Lower lobe of right lung (tissue), 2 donors: ENCODE measurements at places on chromosomes 3 and 15. TPM values are rescaled to one million over a fixed set of nuclear protein-coding genes. Genes with fewer than 3 reads are reported as not detected.

DNA sequence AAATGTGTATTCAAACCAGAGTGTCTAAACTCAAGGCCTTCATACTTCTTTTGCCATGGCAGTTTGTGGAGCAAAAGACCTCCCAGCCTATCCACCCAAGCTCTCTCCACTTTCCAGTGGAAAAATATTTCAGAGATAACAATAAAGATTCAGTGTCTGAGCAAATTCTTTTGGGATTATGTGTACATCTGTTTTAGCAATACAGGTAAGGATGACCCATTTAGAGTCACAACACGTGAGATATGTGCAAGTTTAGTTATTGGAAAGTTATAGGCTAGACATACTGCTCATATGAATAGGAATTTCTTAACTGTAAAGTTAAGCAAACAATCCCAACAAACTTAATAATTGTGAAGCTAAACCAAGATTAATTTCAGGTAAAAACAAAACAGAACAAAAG is 174.5 kb upstream of the LRIG1 start:
- H3K4me3 ChIP-seq, result no peak overlapping the region
- no peaks in the 10 kb centered on the region for H3K36me3 ChIP-seq
- no peak overlapping the region for H3K27ac ChIP-seq
- no peak for DNase-seq

GRCh38 chr15:66774001-66774814 is 72.2 kb downstream of the SMAD6 start:
- H3K27ac ChIP-seq, result peak overlapping the region; percentile 44
- peak; percentile 88 for DNase-seq
- H3K36me3 ChIP-seq, result peaks cover 3% of the 10 kb centered on the region

DNA sequence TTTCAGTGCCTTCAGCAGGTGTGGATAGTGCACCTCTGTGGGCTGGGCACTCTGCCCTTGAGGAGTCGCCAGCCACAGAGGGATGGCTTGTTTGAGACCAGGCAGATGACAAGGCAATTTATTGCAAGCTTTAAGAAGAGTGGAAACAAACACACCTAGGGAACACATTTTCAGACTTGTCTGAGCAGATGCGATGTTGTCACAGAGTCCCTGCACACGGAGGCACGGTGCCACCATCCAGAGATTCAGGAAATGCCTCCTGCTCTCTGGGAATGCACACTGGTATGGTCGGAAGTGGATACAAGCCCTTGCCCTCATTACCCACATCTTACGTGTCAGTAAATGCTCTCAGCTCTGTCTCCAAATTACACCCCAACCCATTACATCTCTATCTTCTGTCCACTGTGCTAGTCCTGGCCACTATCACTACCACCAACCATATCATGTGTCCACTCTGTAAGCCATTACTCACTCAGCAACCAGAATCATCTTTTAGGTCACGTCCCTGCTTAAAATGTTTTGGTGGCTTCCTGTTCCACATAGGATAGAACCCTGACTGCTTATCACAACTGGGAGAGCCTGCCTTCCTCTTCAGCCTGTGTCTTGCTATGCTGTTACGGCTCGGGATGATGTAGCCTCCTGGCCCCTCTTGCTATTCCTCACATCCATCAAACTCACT is 196.9 kb downstream of the SLCO3A1 start:
- H3K4me3 ChIP-seq, result no peak overlapping the region
- H3K36me3 ChIP-seq, result no peaks in the 10 kb centered on the region
- peaks cover 12% of the 10 kb centered on the region for H3K4me1 ChIP-seq
- DNase-seq, result no peak

DNA sequence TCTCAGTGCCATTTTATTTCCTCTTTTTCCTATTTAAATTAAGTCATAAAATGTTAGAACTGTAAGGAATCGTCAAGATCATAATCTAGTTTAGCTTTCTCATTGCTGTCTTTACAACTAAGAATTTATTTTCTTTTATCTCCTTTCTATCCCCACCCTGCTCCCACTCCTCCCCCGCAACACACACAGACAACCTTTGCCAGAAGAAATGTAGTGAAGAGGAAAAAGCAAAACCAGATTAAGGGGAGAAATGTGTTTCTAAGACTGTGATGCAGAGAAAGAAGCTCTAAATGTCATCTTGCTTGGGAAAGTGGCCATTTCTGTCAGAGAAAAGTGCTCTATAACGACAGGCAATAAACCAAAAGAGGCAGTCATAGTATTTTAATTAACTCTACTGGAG is 78.3 kb upstream of the MLF1 start:
- H3K27me3 ChIP-seq, result no peaks in the 10 kb centered on the region
- H3K4me3 ChIP-seq, result no peak overlapping the region
- DNase-seq, result no peak
- H3K4me1 ChIP-seq, result no peaks in the 10 kb centered on the region

CPN2 gene
- total RNA-seq, result not detected

ARRDC4 gene
- total RNA-seq, result 52.8 TPM

LRTM1 gene
- not detected for total RNA-seq

ALG1L2 gene
- total RNA-seq, result 1.5 TPM

- H3K27ac ChIP-seq, result peak overlapping the region; percentile 33
- no peaks in the 10 kb centered on the region for H3K27me3 ChIP-seq
- peaks cover 9% of the 10 kb centered on the region for H3K36me3 ChIP-seq
Measured at GRCh38 chr3:152396867-152397266, 128.1 kb downstream of the MBNL1 start.

GRCh38 chr3:54053211-54053610 is 69.1 kb upstream of the CACNA2D3 start:
- H3K27me3 ChIP-seq, result no peaks in the 10 kb centered on the region
- DNase-seq, result peak; percentile 51
- no peaks in the 10 kb centered on the region for H3K36me3 ChIP-seq

- no peaks in the 10 kb centered on the region for H3K36me3 ChIP-seq
- H3K4me3 ChIP-seq, result no peak overlapping the region
- H3K27me3 ChIP-seq, result no peaks in the 10 kb centered on the region
- peak overlapping the region; percentile 82 for H3K27ac ChIP-seq
- DNase-seq, result no peak
Measured at GRCh38 chr15:98728811-98729160, 80.4 kb downstream of the IGF1R start.

- DNase-seq, result no peak
- H3K4me1 ChIP-seq, result peaks cover 7% of the 10 kb centered on the region
- no peak overlapping the region for H3K27ac ChIP-seq
- no peaks in the 10 kb centered on the region for H3K27me3 ChIP-seq
Measured at GRCh38 chr3:194322678-194323211, 28.4 kb downstream of the CPN2 start.

DNA sequence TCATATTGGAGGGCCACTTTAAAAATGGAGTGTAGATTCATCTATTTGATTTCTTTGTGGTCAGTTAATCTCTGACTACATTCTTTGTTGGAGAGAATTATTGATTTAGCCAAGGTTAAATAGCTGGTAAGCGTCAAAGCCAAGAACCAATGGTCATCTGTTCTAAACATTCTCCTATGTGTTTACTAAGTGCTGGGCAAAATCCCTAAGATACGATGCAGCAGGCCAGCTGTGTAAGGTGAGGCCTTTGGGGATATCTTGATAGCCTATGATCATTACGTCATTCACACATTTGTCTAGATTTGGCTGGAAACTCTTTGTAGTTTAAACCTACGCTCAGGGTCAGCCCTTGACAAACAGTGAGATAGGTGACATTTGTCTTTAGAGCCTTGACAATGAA is 236.2 kb downstream of the NR1D2 start:
- no peaks in the 10 kb centered on the region for H3K36me3 ChIP-seq
- H3K4me1 ChIP-seq, result no peaks in the 10 kb centered on the region
- H3K27ac ChIP-seq, result no peak overlapping the region
- no peaks in the 10 kb centered on the region for H3K27me3 ChIP-seq
- DNase-seq, result no peak
- no peak overlapping the region for H3K4me3 ChIP-seq

DNA sequence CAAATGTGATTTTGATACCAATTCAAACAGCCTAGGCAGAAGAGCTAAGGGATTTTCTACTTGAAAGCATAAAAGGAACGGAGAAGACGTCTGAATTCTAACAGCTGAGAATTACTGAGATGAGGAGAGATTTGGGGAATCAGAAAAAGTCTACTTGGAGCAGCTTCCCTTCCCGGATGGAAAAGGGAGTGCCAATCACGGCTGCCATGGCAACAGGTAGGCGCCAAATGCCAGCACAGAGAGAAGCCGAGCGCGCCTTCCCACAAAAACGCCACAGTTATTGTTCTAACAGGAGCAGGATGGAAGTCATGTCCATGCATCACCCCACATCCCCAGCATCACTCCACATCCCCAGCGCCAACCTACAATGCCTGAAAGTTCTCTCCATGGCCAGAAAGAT is 63.5 kb upstream of the PRR20G start:
- DNase-seq, result no peak
- H3K27ac ChIP-seq, result no peak overlapping the region
- H3K4me3 ChIP-seq, result no peak overlapping the region
- H3K4me1 ChIP-seq, result no peaks in the 10 kb centered on the region
- no peaks in the 10 kb centered on the region for H3K27me3 ChIP-seq

- no peaks in the 10 kb centered on the region for H3K36me3 ChIP-seq
- no peak for DNase-seq
- H3K4me1 ChIP-seq, result peaks cover 58% of the 10 kb centered on the region
- H3K27me3 ChIP-seq, result no peaks in the 10 kb centered on the region
- H3K4me3 ChIP-seq, result peak overlapping the region; percentile 82
Measured at GRCh38 chr3:25661694-25662437, 2.8 kb downstream of the TOP2B start.

- no peak for DNase-seq
- H3K4me1 ChIP-seq, result no peaks in the 10 kb centered on the region
- H3K27ac ChIP-seq, result no peak overlapping the region
- H3K36me3 ChIP-seq, result no peaks in the 10 kb centered on the region
Measured at GRCh38 chr15:33553157-33553556, 242.4 kb downstream of the RYR3 start.

DNA sequence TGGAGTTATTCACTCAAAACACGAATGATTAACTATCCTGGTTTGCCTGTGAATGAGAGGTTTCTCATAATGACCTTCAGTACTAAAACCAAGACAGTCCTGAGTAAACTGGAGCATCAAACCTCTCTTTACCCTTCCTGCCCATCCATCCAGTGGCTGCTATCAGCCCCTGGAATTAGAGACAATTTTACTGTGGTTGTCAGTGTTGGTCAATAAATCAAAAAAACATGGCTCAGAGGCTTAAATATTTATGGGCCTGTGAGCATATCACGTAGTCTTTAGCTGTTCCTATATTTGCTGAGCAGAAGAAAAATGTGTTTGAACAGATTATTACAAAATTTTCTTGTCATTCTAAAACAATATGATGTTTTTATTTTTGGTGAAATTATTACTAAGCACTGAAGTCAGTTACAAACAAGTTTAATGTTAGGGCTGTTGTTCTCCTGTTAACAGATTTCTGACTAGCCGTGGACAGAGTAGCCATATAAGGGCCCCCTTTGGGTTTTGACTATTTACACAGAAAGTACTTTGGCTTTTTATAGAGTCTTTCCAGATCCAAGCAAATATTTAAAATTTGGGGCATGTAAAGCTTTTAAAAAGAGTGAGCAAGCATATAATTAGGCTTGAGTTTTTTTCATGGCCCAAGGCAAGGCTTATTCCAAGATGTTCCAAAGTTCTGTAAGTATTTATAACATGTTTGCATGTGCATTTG is 580.9 kb downstream of the DIPK2A start:
- DNase-seq, result no peak
- H3K4me1 ChIP-seq, result no peaks in the 10 kb centered on the region
- no peak overlapping the region for H3K4me3 ChIP-seq

DNA sequence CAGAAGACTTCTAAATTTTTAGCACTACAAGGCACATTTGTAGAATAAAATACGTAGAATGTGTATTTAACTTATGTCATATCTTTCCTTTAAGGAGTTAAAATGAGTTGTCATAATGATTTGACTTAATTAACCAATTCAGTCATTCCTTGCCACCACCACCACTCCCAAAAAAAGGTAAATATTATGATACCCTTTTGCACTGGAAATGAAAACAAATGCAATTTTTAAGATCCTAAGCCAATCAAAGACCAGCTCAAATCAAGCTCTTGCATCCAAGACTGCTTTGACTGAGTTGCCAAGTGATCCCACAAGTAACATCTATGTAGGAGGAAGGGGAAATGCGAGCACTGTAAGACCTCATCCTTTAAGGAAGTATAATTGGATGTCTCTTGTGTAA is 426.6 kb upstream of the ATP11B start:
- H3K36me3 ChIP-seq, result no peaks in the 10 kb centered on the region
- H3K4me3 ChIP-seq, result no peak overlapping the region
- DNase-seq, result no peak

ADPRH gene
- total RNA-seq, result 32.0 TPM

DNA sequence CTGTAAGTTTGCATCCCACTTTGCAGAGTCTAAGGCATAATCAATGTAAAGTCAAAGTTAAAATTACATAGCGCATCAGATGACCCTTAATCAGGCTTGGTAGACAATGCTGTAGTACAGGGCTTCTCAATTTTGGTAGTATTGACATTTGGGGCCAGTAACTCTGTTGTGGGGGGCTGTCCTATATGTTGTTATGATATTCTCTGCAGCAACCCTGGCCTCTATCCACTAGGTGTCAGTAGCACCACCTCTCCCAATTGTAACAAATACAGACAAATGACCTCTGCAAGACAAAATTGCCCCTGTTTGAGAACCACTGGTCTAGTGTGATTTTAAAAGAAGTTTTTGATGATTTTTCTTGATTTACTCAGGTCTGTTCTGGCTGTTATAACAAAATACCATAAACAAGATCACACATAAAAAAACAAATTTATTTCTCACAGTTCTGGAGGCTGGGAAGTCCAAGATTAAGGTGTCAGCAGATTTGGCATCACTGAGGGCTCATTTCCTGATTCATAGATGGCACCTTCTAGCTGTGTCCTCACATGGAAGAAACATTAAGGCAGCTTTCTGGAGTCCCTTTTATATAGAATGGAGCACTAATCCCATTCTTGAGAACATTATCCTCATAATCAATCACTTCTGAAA is 37.6 kb upstream of the SLC9A9 start:
- no peak overlapping the region for H3K4me3 ChIP-seq
- H3K27me3 ChIP-seq, result no peaks in the 10 kb centered on the region
- DNase-seq, result no peak
- no peaks in the 10 kb centered on the region for H3K4me1 ChIP-seq
- no peaks in the 10 kb centered on the region for H3K36me3 ChIP-seq

IL1RAP gene
- total RNA-seq, result 26.8 TPM

DNA sequence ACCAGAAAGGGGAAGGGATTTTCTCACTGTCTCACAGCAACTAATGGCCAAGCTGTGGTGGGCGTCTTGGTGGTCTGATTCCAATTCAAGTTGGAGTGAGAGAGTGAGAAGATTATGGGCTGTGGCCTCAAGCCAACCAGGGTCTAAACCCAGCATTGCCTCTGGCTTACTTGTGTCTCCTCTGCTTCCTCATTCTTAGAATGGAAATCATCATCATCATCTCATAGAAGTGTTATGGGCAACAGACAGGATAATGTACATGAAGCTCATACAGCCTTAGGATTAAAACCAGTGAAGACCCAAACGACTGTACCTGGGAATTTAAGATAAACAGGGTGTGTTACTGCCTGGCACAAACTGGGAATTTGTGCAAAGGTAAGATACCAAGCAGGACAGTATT is 29.1 kb upstream of the IREB2 start:
- no peak for DNase-seq
- peaks cover 9% of the 10 kb centered on the region for H3K27me3 ChIP-seq
- no peaks in the 10 kb centered on the region for H3K4me1 ChIP-seq

- H3K27me3 ChIP-seq, result no peaks in the 10 kb centered on the region
- H3K4me3 ChIP-seq, result no peak overlapping the region
- no peak for DNase-seq
- H3K36me3 ChIP-seq, result no peaks in the 10 kb centered on the region
Measured at GRCh38 chr3:189708375-189708774, 77.2 kb downstream of the TP63 start.
